ENCODE measurements at places on chromosomes 2 and 18.

DNA sequence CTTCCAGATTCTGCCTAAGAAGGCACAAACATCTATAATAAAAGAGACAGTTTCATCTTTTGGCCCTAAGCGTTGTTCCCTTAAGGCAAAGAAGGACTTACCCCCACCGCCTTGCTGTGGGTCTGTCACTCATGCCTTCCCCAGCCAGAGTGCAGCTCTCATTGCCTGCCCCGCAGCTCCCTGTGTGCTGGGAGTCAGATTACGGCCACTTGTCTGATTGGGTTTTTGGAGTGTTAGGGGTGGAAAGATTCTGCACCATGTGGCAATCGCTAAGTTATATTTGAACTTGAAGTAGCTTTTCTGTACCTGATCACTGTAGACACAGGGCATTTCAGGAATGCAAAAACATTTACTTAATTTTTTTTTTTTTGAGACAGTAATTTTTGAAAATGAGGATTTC is at the start of gene AQP4:
Gene AQP4, minus strand, starts transcription at position 151 of the 400 bp plus-strand sequence. Its CDS starts 18 bp downstream, at position 133.
- DNase-seq, result no peak

GRCh38 chr2:2942225-2942624 is 435.4 kb downstream of the EIPR1 start:
- no peak for DNase-seq

GRCh38 chr2:130835766-130836015 is 1.0 kb upstream of the ARHGEF4 start:
- DNase-seq, result no peak

DNA sequence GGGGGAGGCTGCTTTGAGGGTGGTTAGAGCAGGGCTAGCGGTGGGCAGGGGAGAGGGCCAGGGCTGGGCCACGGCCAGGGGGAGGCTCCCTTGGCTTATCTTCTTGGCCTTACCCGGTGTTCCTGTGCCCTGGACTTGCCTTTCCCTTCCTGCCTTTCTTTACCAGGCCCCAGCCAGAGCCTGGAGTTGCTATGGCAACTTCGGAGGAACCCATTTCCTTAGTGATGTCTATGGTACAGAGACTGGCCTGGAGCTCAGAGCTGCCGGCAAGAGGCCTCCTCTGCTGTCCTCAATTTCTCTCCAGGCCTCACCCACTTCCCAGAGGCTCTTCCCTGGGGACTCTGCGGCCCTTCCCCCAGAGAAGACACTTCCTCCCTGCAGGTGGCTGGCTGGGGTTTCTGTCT is 11.5 kb downstream of the SPEG start:
- DNase-seq, result no peak

- DNase-seq, result no peak
Observed at GRCh38 chr2:8587920-8588830, 93.7 kb upstream of the ID2 start.

- DNase-seq, result no peak
Observed at GRCh38 chr2:173929441-173929840, 35.7 kb downstream of the SP3 start.

GRCh38 chr2:142037066-142037465 is 93.8 kb downstream of the LRP1B start:
- no peak for DNase-seq

DNA sequence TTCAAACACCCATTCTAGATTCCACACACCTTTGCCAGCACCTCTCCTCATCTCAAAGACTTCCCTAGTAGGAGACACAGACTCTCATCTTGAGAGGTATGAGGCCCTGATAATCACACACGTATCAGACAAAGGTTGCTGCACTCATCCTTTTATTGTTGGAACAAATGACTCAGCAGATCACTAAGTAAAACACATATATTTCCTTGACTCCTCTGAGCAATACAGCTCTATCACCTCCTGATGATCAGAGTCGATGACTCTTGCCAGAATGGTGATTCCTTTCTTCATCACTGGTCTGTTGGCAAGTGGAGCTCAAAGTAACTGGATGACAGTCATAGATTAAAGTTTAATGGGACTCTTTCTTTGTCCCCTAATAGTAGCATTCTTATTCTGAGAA is 1049.2 kb upstream of the ZEB2 start:
- DNase-seq, result no peak

DNA sequence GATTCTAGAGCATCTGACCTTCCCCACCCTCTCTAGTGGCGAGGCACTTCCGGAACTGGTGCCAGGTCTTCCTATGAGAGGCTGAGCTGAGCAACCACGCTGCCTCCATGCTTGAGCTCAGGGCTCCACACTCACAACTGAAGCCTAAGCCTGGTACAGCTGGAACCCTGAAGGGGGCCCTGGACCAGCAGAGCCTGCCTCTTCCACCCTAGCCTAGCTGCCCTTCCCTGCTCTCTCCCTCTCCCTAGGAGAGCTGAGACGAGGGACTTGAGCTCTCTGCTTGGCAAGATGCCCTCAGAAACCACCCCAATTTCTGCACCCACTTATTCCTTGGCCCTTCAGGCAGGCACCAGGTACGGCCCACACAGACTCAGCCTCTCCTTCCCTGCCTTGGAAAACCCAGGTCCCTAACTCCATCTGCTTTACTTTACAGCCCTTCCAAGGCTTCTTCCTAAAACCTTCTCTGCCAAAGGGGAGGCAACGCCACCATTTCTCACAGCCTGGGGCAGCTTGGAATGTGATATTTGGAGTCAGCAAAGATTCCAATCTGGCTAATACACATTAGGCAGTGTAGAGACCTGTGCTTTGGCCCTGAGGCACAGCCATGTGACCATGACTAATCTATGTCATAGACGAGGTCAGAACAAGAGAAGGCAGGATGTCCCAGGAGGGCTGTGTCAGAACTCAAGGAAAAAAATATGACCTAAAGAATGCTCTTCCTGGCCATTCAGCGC is 18.8 kb downstream of the COX7A2L start:
- DNase-seq, result no peak

DNA sequence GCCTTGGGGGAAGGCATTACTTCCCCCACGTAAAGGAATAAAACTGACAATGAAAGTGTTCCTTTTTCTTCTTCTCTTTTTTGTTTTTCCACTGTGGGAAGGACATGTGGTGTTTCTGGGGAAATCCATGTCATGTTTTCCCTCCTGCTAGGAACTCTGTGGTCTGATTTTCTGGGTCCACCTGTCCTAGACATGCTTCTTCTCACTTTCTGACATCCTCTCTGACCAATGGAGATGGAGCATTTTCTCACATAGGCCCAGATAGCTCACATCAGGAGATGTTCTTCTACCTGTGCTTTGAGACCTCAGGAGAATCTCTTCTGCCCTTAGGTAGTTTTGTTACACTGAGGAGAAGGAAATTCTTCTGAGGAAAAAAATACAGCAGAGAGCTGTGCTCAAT is 252.0 kb upstream of the SIX3 start:
- no peak for DNase-seq
